Endodermal cell (in vitro differentiated cells): ENCODE measurements at places on chromosomes 13 and 19. TPM values are rescaled to one million over a fixed set of nuclear protein-coding genes. Genes with fewer than 3 reads are reported as not detected.

DNA sequence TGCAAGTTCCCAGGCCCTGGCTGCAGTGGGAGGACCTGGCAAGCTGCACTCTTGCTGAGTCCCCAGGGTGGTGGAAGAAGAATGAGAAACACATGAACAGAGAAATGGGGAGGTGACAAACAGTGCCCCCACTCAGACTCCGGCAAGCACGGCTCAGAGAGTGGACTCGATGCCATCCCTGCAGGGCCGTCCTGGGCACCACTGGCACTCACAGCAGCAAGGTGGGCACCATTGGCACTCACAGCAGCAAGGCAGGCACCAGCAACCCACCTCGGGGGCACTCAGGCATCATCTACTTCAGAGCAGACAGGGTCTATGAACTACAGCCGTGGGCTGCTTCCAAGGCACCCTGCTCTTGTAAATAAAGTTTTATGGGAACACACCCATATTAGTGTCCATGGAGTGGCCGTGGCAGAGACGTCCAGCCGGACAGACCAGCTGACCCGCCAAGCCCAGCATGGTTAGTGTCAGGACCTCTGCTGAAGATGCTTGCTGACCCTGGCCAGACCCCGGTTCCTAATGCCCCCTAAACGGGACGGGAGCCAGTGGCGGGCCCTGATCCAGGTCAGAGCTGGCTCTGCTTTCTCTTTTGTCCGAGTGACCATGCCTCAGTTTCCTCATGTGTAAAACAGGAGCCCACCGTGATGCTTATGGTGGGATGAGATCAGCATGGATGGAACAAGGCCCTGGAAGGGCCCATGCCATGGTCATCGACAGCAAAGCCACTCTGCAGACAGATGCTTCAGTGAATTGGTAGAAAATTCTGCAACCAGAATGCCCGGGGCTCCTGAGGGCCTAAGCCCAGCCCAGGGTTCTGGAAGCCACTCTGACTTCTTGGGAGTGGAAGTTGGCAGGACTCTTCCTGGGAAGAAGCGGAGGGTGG lies 2.1 kb upstream of the F10 start:
- DNase-seq = no peak

GRCh38 chr13:112876305-112877000 lies 92.6 kb upstream of the MCF2L start:
- DNase-seq = peak; percentile 18

- DNase-seq = no peak
Measured at GRCh38 chr13:36820222-36820621, 1.2 kb downstream of the RFXAP start.

DNA sequence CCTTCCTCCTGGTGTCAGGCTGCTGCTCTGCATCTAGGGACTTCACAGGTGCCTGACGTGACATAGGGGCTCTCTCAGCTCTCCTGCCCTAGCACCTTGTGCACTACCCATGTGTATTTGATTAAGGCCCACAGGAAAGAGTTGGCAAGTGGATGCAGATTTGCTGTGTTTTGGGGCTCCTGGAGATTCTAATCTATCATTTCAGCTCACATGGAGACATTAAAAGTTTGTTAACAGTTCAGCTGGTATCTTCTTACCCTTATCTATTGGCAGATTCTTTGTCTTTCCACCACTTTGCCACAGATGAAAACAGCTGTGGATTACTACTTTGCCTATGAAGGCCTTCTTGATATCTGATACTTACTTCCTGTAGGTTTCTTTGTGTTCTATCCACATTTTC lies 41.9 kb downstream of the WASF3 start:
- DNase-seq = peak; percentile 53

DNA sequence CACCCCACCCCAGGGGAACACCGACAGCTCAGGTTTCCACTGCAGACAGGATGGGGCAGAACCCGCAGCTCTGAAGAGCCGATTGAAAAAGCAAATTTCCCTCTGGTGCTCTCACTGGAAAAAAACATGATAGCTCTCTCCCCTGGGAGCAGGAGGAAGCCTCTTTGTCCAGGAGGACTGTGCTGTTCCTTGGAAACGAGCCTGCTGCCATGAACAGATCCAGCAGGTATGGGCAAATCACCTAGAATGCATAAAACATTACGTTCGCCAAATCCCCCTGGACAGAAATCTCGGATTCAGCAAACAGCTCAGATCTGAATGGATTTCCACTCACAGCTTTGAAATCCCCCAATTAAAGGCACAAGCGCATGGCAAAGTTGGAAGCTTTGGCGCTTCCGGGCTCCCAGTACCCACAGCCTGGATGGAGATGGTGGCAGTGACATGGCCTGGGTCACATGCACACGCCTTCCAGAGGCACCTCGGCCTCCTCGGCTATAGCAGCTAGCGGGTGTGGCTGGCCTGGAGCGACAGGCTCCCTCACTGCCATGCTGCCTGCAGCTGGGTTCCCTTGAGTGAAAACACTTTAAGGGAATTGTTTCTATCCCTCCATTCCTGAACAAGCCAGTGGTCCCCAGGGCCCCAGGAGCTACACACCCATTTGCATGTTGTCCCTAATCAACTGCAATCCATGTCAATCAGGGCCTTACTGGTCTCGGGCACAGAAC lies 59.1 kb downstream of the CEBPG start:
- no peak for DNase-seq

GRCh38 chr19:17684256-17684655 lies 3.9 kb downstream of the UNC13A start:
- DNase-seq = no peak

GRCh38 chr13:23953860-23954512 lies 56.7 kb upstream of the C1QTNF9B start:
- no peak for DNase-seq

DNA sequence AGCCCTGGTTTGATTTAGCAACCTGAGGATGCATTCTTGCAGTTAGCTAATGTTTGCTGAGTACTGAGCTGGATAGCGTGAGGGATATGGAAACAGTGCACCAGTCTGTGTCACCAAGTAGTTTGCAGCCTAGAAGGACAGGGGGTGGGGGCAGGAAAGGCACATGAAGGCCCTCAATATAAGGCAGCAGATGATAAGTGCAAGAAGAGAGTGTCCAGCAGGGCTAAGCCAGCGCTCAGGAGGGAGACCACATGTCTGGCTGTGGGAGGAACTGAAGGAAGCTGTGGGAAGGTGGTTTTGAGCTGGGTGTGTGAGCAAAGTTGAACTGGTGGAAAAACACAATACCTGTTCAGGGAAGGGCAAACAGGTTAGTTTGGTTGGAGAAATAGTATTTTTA lies 1.7 kb downstream of the CXCL17 start:
- DNase-seq = no peak

DNA sequence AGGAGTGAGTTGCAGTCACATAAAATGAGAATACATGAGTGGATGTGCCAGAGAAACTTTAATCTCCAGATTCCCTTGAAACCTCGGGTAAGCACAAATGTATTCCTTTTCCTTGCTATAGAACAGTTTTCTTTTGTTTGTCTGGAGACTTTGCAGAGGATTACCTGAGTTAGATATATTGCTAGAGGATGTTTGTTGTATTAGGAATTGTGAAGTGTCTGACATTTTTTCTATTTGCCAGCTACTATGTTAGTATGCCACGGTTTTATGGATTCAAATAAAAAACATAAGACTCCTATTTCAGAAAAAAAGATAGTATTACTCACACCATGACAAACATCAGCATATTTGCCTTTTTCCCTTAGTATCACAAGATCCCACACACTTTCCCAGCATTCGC lies 844.9 kb upstream of the SLITRK5 start:
- no peak for DNase-seq

GRCh38 chr13:50403311-50403710 lies 388.1 kb downstream of the KCNRG start:
- no peak for DNase-seq

DNA sequence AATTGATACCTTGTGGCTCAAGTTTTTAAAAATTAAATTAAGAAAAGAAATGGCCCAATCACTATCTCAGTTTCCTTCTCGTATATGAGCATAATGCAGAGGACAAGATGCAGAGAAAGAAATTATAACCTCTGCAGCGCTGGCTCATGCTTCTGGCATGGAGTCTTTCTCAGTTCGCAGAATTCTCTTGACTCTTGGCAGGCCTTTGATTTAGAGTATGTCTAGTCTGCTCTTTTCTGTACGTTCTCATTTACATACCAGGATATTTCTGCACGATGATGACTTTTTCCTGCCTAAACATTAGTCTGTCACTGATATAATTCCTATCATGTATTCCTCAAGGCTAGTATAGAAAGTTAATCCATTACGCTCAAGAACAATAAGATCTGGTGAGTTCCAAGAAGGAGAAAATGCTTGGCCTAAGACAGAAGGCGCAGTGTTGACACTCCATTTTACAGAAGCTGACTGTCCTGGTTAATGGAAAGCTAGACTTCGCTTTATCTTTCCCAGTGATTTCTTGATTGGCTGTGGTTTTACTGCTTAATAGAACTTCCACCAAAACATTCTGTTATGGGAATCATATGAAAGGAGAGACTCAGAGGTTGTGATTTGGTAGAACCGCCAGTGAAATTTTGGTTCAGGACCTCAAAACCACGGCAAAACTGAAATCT lies 1.7 kb upstream of the SMAD9 start:
- no peak for DNase-seq

GRCh38 chr19:10899151-10899653 lies 27.8 kb downstream of the CARM1 start:
- DNase-seq = no peak

DNA sequence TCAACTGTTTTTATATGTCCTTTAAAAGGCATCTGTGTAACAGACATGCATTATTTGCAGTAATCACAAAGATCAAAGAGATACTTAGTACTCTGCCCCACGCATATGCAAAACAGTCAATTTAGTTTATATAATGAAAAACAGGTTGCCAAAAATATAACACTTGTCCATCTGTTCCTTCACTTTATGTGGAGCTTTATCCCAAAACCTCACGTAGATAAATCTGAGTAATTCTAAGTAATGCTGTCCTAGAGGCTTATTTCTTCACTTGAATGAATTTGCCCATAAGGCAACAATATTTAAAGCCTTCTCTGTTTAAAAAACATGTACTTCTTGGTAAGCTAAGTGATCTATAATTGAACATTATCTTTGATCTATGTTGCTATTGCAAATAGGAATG lies 20.3 kb upstream of the SLITRK6 start:
- DNase-seq = no peak

DNA sequence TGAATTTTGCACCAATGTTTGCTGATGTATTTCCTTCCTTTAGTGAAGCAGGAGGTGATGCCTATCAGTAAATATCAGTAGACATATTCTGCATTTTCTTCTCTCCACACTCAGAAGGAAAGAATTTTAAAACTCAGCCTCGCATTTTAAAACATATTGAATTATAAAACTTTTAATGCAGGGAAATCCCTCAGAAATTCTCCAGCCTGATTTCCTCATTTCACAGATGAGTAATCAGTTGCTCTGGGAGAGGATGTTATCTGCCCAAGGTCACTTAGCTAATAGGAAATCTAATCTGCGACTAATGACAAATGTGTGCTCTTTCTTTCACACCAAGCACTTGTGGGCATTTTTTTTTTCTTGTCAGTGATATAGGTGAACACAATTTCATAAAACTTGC lies 320.6 kb downstream of the ITGBL1 start:
- no peak for DNase-seq

- DNase-seq = peak; percentile 61
Measured at GRCh38 chr13:59970847-59971246, 192.9 kb downstream of the DIAPH3 start.

GRCh38 chr13:111021270-111021669 lies 93.8 kb upstream of the ARHGEF7 start:
- no peak for DNase-seq

DNA sequence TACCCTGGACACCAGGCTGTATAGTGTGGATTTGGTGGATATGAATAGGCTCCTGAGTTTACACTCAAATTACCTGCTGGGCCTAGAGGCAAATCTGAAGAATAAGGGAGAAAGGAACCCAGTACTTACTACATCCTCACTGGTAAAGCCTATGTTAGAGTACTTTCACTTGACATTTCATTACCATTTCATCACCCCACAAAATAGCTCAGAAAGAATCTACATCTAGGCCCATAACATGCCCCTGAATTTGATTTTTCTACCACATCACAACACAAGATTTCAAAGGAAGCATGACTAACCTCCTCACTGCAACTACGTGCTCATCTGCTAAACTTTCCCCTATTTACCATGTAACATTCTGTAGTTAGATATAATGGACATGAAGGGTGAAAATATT lies 43.3 kb downstream of the VWA8 start:
- DNase-seq = no peak

- peak; percentile 87 for DNase-seq
Measured at GRCh38 chr13:30421093-30422053, 920 bp upstream of the UBE2L5 start.

- no peak for DNase-seq
Measured at GRCh38 chr13:49256841-49257240, 9.1 kb downstream of the CDADC1 start.

ATP8A2 gene
- 2.9 and 3.0 TPM in 2 replicates for total RNA-seq

RNF225 gene
- total RNA-seq = 0.38 to 0.82 TPM (median 0.80 TPM) in 3 replicates

EBI3 gene
- not detected in 3 replicates for total RNA-seq

PRODH2 gene
- total RNA-seq = 1.2 to 1.6 TPM (median 1.5 TPM) in 3 replicates

SLC27A5 gene
- total RNA-seq = 11.9 and 13.6 TPM in 2 replicates

PTGIR gene
- not detected in 3 replicates for total RNA-seq
